Smooth muscle cell of the pulmonary artery (primary cell): ENCODE measurements at places on chromosomes 4 and X. TPM values are rescaled to one million over a fixed set of nuclear protein-coding genes. Genes with fewer than 3 reads are reported as not detected.

The MAB21L2 gene
- 4.6 and 54.3 TPM in 2 replicates for total RNA-seq

The CXCL5 gene
- 0.59 and 1.7 TPM in 2 replicates for total RNA-seq

The ERVMER34-1 gene
- not detected in 2 replicates for total RNA-seq

The ARX gene
- not detected in 2 replicates for total RNA-seq

The TRIM2 gene
- total RNA-seq: 34.1 and 49.1 TPM in 2 replicates

The TCP11X2 gene
- total RNA-seq: not detected in 2 replicates

The IRS4 gene
- total RNA-seq: not detected in 2 replicates

The GLRA3 gene
- total RNA-seq: not detected in 2 replicates

The CSAG1 gene
- total RNA-seq: not detected in 2 replicates

The NXF2 gene
- total RNA-seq: not detected in 2 replicates

The SUPT20HL1 gene
- 0.07 TPM in 1 of 2 replicates, not detected in the other for total RNA-seq

The IL2 gene
- not detected in 2 replicates for total RNA-seq

The SLIT2 gene
- total RNA-seq: 15.1 and 27.6 TPM in 2 replicates

The CD40LG gene
- not detected in 2 replicates for total RNA-seq

The PFKFB1 gene
- 0.03 and 0.07 TPM in 2 replicates for total RNA-seq

The MGST2 gene
- total RNA-seq: 5.2 and 12.1 TPM in 2 replicates

The ADGRG4 gene
- total RNA-seq: under 0.01 TPM in 1 of 2 replicates, not detected in the other

The MOSPD2 gene
- 13.0 and 13.7 TPM in 2 replicates for total RNA-seq

The SPACA5 gene
- total RNA-seq: not detected in 2 replicates

The SEPTIN6 gene
- 12.0 and 20.1 TPM in 2 replicates for total RNA-seq

The RAB39B gene
- total RNA-seq: 0.72 and 1.9 TPM in 2 replicates

The GAGE13 gene
- total RNA-seq: not detected in 2 replicates

The GPR82 gene
- not detected in 2 replicates for total RNA-seq

The LEF1 gene
- 0.20 TPM in 1 of 2 replicates, not detected in the other for total RNA-seq

The TDO2 gene
- 0.39 and 0.86 TPM in 2 replicates for total RNA-seq

The BGN gene
- total RNA-seq: 369 and 546 TPM in 2 replicates

The BEX2 gene
- total RNA-seq: 1.0 and 1.9 TPM in 2 replicates

The SLC49A3 gene
- 3.4 and 5.3 TPM in 2 replicates for total RNA-seq

The MAGEA10 gene
- total RNA-seq: not detected in 2 replicates

The RTL3 gene
- total RNA-seq: 0.07 TPM in 1 of 2 replicates, not detected in the other

The ETFDH gene
- total RNA-seq: 31.5 and 39.9 TPM in 2 replicates

The DMP1 gene
- total RNA-seq: not detected in 2 replicates

The GAK gene
- total RNA-seq: 60.1 and 76.6 TPM in 2 replicates

The LINC00632 gene
- total RNA-seq: 9.7 and 13.3 TPM in 2 replicates

The MAP7D2 gene
- total RNA-seq: 0.03 and 0.07 TPM in 2 replicates
